Neural progenitor cell (in vitro differentiated cells): ENCODE measurements at places on chromosomes 4 and X. TPM values are rescaled to one million over a fixed set of nuclear protein-coding genes. Genes with fewer than 3 reads are reported as not detected.

The C4orf36 gene
- 5.7 and 8.6 TPM in 2 replicates for total RNA-seq

DNA sequence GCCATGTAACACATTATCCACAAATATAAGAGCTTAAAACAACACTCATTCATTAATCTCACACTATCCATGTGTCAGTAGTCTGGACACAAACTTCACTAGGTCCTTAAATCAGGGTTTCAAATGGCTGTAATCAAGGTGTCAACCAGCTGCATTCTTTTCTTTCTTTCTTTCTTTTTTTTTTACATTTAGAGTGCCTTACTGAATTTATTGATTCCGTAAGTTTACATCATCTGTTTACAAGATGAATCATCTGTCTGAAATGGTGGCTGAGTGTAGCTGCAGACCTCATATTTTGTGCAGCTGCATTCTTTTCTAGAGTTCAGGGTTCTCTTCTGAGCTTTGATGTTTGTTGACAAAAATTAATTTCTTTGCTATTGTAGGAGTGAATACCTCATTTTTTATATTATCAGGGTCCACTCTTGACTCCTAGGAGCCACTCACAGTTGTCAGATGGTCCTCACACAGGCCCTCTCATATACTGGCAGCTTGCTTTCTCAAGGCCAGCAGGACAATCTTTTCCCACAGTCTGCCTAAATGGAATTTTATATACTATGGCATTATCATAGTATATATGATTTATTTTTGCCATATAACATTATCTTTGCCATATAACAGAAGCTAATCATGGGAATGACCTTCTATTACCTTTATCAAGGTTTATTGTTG lies 37.8 kb downstream of the SPOCK3 start:
- H3K4me1 ChIP-seq = no peaks in the 10 kb centered on the region
- H3K36me3 ChIP-seq = no peaks in the 10 kb centered on the region
- H3K27me3 ChIP-seq = no peaks in the 10 kb centered on the region
- no peak overlapping the region for H3K4me3 ChIP-seq
- DNase-seq = no peak

The SCML1 gene
- total RNA-seq = 5.0 and 9.7 TPM in 2 replicates

- DNase-seq = no peak
- H3K27ac ChIP-seq = no peak overlapping the region
- H3K4me3 ChIP-seq = no peak overlapping the region
- no peaks in the 10 kb centered on the region for H3K27me3 ChIP-seq
Observed at GRCh38 chr4:2365054-2365912, 53.2 kb downstream of the ZFYVE28 start.

DNA sequence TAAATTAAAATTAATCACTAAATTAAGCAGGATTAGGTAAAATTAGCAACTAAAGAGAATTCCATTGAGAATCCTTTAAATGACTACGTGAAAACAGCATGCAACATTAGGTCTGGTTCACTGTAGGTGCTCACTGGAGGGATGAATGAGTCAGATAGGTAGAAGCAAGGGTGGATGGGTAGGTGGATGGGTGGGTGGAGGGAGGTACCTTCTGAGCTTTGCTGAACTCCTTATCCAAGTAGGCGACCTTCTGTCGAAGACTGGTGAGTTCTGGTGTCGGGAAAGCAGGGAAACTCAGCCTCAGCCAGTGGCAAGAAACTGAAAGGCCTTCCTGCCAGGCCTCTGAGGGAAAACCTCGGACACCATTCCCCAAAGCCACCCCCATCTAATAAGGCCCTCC lies 3.0 kb downstream of the GRIPAP1 start:
- no peak overlapping the region for H3K4me3 ChIP-seq
- H3K36me3 ChIP-seq = no peaks in the 10 kb centered on the region
- H3K4me1 ChIP-seq = no peaks in the 10 kb centered on the region
- no peaks in the 10 kb centered on the region for H3K27me3 ChIP-seq
- DNase-seq = no peak

- no peak for DNase-seq
- no peak overlapping the region for H3K4me3 ChIP-seq
Observed at GRCh38 chrX:69234624-69235023, 69.4 kb upstream of the PJA1 start.

- no peaks in the 10 kb centered on the region for H3K36me3 ChIP-seq
- H3K27ac ChIP-seq = no peak overlapping the region
- no peak for DNase-seq
- H3K27me3 ChIP-seq = no peaks in the 10 kb centered on the region
Observed at GRCh38 chr4:78846258-78846657, 70.1 kb downstream of the BMP2K start.

The TEX13D gene
- not detected in 2 replicates for total RNA-seq
